GM12892 (cell line): ENCODE measurements at places on chromosomes 7 and 10.

DNA sequence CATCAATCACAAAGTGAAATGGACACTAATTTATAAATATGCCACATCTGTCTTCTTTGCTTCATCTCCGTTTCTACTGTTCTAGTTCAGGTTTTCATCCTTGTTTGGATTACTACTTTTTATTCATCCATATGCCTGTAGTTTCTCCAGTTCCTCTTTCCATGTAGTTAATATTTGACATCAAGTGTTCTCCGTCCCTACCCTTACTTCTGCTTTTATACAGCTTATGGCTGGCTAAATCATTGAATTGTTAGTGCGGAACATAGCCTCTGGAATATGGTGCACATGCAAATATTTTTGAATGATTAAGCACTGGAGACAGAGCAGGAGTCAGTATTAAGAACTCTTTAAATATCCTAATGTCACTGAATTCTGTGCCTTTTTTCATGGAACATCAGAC is 230.0 kb upstream of the PPP1R3A start:
- no peak for DNase-seq

DNA sequence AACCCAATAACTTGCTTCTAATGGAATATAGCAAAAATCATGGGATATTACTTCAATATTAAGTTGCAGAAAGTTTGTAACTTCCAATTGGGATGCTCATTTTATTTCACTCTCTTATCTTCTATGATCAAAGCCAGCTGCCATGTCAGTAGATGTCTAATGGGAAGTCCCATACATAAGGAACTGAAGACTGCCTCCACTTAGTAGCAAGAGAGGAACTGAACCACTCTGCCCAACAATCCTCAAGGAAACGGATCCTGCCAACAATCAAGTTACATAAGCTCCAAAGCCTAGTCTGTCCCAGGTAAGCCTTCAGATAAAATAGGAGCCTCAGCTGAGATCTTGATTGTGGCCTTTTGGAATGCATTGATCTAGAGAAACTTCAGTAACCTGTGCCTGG is 431.5 kb upstream of the PCDH15 start:
- DNase-seq = no peak

- DNase-seq = no peak
Observed at GRCh38 chr10:30591249-30591670, 38.3 kb downstream of the LYZL2 start.

GRCh38 chr7:127828843-127829500 is 177.0 kb downstream of the SND1 start:
- no peak for DNase-seq

DNA sequence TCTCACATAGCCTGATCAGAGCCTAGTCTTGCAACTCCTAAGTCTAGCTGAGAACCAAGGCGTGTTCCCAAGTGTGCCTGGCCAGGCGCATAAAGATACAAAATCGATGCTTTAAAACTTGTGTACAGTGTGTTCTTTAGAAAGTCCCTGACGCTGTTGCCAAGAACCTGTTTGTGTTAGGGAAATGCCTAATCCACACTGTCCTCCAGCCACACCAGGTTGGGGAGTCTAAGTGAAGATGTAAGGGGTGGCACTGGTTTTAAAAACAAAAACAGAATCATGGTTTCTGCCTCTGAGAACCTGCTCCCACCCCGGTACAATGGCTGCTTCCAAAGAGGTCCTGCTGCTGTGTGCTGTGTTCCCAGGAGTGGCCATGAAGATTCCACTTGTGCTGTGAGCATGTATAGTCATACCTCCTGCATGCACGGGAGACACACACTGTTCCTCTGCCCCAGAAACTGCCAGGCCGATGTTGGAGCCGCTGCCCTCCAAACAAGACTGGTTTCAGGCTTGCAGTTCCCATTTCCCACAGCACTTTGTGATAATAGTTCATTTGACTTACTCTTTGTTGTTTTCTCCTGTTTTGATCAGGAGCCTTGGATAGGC is 88.5 kb downstream of the CCNY start:
- no peak for DNase-seq

- no peak for DNase-seq
Observed at GRCh38 chr10:116470768-116471415, 43.2 kb downstream of the PNLIPRP3 start.

GRCh38 chr10:49023752-49024151 is 84.1 kb upstream of the LRRC18 start:
- DNase-seq = no peak

DNA sequence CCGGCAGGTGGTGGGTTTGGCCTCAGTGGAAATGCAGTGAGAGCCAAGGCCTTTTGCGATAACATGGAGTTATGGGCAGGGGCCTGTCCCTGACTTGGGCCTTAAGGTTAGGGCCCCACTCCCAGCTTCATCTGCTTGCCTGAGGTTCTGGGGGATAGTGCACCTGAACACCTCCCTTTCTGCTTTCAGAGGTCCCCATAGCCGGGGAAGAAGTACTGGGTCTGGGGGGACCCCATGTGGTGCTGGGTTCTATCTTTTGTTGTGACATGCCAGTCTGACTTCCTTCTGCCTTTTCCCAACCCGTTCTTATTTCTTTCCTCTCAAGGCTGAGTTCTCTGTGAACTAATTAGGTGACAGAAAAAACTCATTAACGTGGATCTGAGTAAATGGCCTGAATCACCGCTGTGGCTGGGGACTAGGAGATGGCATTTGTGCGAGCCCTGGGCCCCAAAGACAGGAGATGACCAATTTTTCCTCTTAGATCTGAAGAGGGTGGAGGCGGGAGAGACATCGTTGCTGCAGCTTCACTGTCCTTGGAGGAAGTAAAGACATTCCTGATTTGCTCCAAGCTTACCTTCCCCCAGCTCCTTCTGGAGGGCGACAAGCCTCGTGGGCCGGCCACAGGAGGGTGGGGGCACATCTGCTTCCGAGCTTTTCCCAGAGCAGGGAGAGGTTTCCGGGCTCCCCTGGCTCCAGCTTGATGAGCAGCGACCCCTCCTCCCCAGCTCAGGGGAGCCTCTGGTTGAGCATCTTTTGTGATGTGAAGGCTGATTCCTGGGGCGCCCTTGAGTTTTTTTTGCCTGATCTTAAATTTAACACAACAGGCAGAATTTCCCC is 2.0 kb downstream of the AGAP3 start:
- no peak for DNase-seq

- DNase-seq = peak; percentile 73
Observed at GRCh38 chr10:101843032-101844021, at the start of gene KCNIP2. Gene KCNIP2, minus strand, starts transcription at chr10:101843800. Its CDS starts 232 bp downstream, at chr10:101843568.

GRCh38 chr7:26190417-26190869 is 10.1 kb downstream of the HNRNPA2B1 start:
- no peak for DNase-seq

- DNase-seq = no peak
Observed at GRCh38 chr10:131078131-131078881, 233.2 kb downstream of the TCERG1L start.

DNA sequence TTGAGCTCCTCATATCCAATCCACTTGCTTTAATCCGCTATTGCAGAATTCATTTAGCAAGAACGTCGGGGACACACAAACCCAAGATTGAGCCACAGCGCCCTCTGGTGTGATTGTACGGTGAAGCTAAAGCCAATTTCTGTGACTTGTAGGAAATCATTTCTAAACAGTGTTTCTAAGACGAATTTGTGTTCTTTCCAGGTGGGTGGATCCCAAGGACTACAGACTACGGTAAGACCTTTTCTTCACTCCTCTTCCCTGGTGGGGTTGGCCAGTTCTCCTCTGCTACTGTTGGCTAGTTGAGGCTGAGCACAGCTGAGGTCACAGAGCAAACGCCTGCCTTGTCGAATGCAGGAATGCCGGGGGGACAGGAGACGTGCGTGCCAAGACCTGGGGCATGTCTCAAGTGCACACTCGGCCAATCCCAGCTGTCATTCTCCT is 5.2 kb downstream of the DMBT1 start:
- DNase-seq = no peak

- no peak for DNase-seq
Observed at GRCh38 chr10:49314806-49315205, 15.8 kb downstream of the C10orf71 start.

DNA sequence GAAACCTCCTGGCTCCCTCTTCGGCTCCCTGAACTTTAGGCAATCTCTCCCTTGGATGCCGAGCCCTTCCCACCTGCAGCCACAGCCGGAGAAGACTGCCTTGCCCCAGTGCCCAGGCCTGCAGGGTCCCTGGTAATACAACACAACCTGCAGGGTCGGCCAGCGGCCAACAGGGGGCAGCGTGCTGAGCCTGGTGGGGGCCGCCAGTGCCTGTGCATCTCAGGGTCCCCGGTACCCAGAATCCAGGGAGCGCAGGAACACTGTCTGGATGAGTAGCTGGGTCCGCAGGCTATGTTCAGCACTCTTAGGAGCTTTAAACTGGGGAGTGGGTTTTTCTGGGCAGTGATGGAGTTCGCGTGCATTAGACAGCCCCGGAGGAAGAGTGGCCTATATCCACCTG is 17.5 kb upstream of the C10orf71 start:
- DNase-seq = no peak

- DNase-seq = no peak
Observed at GRCh38 chr10:74165530-74165901, 14.5 kb downstream of the ADK start.
